Left ventricle myocardium superior (tissue), 1 donor: ENCODE measurements at places on chromosomes 3 and 15. TPM values are rescaled to one million over a fixed set of nuclear protein-coding genes. Genes with fewer than 3 reads are reported as not detected.

- no peak for DNase-seq
These were observed 10.5 kb downstream of the GABRG3 start for GRCh38 chr15:26981492-26981891.

- no peak for DNase-seq
These were observed 1.6 kb downstream of the FRMD4B start for GRCh38 chr3:69384326-69384725.

- no peak for DNase-seq
These were observed 33.9 kb upstream of the LCTL start for GRCh38 chr15:66599536-66600239.

DNA sequence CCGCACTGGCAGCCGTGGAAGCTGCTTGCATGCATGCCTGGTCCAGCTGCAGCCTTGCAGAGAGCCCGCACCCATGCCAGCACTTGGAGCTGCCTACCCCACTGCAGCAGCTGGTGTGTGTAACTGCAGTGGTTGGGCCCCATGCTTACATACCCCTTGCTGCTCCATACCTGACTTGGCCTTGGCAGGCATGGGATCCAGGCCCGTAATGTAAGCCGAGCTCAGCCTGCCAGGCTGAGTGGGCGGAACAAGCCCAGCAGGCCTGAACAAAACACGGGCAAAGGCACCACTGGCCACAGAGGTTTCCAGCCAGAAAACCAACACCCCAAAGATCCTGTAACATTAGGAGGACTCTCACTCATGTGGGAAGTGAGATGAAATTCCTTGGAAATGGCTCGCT lies 48.3 kb downstream of the SLC6A20 start:
- DNase-seq = no peak

DNA sequence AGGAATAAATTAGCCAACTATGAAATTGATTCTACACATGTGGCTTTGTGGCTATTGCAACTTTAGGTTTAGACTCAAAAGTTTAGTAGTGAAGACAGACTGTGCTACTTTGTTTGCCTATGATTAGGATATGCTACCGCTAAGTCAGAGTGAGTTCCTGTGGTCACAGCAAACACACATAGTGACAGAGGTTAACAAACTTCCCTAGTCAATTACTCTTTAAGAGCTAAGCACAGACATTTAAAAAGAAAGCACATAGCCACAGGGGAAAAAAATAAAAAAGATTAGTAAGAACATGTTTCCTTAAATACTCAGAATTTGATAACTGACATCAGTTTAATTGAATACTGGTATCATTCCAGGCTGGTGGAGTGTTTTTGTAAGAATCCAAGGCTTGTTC lies 207.1 kb downstream of the GBE1 start:
- no peak for DNase-seq

DNA sequence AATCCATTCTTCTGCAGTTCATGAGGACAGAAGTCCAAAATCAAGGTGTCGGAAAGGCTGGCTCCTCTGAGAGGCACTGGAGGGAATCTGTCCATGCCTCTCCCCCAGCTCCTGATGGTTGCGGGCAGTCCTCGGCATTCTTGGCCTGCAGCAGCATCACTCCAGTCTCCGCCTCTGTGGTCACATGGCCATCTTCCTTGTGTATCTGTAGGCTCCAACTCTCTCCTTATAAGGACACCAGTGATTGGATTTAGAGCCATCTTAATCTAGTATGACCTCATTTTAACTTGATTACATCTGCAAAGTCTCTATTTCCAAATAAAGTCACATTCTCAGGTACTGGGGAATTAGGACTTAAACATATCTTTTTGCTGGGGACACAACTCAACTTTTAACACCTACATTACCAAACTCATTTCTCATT lies 56.0 kb upstream of the FLNB start:
- peak; percentile 65 for DNase-seq

GRCh38 chr3:49222002-49222401 lies 50.6 kb downstream of the KLHDC8B start:
- DNase-seq = no peak

- no peak for DNase-seq
These were observed 44.2 kb downstream of the GSK3B start for GRCh38 chr3:120049881-120050539.

GRCh38 chr15:52658955-52659354 lies 20.2 kb downstream of the ATOSA start:
- no peak for DNase-seq

DNA sequence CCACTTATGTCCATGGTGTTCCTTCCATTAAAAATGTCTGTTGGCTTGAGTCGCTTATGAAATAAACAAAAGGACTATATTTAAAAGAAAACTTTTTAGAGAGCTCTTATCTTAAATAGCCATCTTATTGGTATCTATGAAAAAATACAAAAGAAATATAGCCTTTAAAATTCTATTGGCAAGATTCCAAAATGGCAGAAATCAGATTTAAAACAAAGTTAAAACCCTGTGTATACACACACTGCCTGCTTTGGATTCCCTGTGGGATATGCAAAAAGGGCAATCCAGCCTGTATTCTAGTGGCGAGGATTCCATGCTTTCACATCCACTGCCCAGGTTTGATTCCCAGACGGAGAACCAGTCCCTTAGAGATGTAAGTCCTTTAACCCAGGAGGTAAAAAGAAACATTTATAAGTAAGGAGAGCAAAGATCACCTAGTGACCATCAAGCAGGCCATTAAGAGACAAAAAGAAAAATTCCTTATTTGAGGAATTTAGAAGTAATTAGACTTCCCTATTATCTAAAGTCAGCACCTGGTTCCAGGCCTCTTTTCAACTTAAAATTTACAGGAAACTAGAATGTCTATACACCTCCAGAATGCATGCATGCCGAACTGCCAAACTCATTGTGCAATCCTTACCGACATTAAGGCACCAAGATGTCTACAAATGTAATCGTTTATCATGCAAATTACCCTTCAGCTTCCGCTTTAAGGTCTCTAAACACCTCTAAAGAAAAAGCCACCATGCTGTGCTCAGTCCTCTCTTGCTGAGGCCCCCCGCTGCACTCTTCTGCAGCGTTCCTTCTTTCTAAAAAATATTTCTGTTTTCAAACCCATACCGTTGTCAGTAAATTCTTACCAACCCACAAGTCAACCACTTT lies 69.6 kb upstream of the STRIT1 start:
- DNase-seq = no peak

GRCh38 chr3:54374214-54374852 lies 252.0 kb downstream of the CACNA2D3 start:
- DNase-seq = no peak

DNA sequence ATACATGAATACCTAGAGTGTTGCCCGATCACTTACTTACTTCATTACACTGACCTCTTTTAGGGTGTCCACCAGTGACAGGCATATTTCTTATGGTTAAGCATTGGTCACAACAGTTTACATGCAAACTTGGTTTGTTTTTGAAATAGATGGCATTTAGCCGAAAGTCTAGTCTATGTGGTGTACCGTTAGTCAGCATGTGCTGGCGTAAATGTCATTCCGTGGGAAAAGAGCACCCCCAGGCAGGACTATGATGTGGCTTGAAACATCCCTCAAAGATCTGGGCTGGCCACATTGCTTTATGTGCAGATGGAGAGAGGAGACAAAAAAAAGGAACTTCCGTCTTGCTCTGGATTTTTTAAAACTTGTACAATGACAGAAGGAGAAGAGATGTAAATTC lies 357.0 kb upstream of the ICE2 start:
- DNase-seq = no peak

DNA sequence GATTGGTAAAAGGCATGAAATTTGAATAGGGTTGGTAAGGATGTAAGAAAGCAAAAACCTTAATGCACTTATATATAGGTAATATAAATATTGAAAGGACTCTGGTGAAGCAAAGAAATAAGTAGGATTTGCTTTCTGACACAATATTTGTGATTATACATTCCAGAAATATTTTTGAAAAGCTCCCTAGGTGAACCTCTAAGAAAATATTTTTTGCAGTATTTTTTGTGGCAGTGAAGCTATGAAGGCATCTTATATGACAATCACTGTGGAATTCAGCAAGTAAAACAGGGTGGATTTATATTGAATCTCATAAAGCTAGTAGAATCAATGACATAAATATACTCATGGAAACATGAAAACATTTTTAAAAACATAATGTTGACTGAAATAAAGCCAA lies 119.6 kb upstream of the EPHA3 start:
- DNase-seq = no peak

DNA sequence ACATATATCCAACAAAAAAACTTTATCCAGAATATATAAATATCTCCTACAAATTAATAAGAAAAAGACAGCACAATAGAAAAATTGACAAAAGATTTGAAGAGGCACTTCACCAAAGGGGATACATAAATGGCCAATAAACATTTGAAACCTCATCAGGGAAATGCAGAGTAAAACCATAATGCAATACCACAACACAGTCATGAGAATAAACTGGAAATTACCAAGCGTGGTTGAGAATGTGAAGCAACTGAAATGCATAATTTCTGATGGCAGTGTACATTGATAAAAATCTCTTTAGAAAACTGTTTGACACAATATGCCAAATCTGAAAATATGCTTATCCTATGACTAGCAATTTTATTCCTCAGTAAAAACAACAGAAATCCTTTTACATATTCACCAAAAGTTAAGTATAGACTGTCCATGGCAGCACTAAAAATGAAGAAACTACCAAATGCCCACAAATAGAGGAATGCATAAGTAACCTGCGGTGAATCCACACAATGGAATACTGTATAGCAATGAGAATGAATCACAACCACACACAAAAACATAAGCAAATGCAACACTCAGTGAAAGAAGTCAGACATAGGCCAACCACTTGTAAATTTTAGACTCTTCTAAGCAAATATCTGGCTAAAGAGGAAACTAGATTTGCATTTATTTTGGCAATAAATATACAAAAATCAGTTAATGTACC lies 7.9 kb downstream of the LYZL4 start:
- DNase-seq = no peak

DNA sequence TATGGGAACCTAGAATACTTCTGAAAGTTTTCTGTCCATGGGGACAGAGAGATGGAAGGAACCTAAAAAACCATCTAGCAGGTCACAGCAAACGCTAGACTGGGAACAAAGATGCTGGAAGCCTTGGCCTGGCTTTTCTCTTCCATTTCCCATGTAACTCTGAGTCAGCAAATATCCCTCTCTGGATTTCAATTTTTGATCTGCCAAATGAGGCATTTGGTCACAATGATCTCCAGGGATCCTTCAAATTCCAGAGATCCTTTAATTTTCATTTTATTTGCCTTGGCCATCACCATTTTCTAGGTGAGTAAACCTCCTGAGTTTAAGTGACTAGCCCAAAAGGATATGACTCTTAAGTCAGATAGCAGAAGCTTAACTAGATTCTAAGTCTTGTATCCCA lies 39.7 kb downstream of the RTP1 start:
- DNase-seq = no peak

GRCh38 chr3:129104498-129105079 lies 17.0 kb downstream of the RAB43 start:
- no peak for DNase-seq

GRCh38 chr3:85297291-85297690 lies 338.5 kb downstream of the CADM2 start:
- DNase-seq = no peak

GRCh38 chr15:83372434-83372891 lies 74.7 kb upstream of the SH3GL3 start:
- DNase-seq = no peak

DNA sequence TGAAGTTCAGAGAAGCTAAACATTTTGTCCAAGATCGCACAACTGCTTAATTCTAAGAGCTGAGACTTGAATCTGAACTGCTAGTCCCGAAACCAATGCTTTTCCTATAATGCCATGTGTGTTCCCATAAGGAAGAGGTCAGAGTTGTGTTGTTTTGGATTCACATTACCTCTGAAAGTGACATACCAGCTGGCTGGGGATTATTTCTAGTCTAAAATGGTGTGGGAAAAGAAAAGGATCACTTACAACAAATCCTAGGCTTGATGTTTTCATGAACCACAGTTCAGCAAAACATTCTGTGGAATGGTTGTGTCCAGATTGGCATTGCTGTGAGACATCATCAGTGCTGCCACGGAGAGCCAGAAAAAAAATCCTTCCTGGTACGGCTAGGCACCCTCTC lies 35.0 kb upstream of the LRRC3B start:
- DNase-seq = no peak

DNA sequence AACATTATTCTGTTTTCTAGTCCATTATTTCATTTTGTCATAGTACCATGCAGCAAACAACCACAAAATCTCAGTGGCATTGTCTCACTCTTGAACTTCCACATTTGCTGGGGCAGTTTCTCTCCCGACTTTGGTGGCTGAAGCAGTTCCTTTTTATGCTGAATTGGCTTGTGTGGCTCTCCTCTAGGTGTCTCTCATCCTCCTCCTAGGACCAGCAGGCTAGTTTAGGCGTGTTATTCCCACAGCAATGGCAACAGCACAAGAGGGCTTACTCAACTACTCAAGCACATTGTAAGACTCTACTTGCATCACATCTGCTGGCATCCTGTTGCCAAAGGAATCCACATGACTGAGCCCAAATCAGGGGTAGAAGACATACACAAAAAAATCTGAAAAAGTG lies 201.8 kb upstream of the KCNH8 start:
- no peak for DNase-seq

- DNase-seq = no peak
These were observed 27.1 kb downstream of the TBC1D2B start for GRCh38 chr15:78050441-78050809.

DNA sequence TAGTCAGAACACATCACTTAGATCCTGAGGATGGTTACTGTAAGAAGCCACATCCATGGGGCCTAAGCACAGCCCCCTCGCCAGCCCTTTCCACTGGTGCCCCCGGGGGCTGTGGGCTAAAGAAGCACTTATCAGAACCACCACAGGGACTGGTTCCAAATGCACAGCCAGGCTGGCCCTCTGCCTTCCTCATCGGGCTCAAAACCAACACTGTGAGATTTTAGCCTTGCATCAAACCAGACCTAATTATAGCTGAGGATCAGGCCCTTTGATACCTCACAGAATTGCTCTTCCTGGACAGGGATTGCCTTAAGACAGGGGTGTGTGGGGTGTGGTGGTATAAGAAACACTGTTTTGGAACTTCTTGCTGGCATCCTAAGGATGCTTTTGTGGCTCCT lies 23.7 kb downstream of the SRPRB start:
- DNase-seq = no peak

DNA sequence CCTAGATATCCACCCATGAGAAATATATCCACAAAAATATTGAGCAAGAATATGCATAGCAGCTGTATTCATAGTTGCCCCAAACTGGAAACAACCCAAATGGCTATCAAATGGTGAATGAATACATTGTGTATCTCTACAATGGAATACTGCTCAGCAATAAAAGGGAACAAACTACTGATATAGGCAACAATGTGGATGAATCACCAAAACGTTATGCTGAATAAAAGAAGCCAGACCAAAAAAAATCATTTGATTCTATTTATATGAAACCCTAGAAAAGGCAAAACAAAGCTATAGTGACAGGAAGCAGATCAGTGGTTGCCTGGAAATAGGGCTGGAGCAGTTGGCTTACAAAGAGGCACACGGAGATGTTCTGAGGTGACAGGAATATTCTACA lies 15.5 kb upstream of the CMTM7 start:
- no peak for DNase-seq

Gene C3orf22
- total RNA-seq = not detected

Gene CCDC14
- 10.7 TPM for total RNA-seq

Gene PLCD1
- total RNA-seq = 6.9 TPM

Gene SEMA3G
- total RNA-seq = 9.1 TPM

Gene SH2D7
- total RNA-seq = not detected

Gene CISH
- total RNA-seq = 10.2 TPM

Gene PLSCR2
- total RNA-seq = not detected
